Endothelial cell of umbilical vein (primary cell): ENCODE measurements at places on chromosomes 5 and 9. TPM values are rescaled to one million over a fixed set of nuclear protein-coding genes. Genes with fewer than 3 reads are reported as not detected.

Gene SLC24A2
- total RNA-seq = not detected in 2 replicates

Gene ANKRD20A1
- 2.5 and 5.2 TPM in 2 replicates for total RNA-seq

Gene DMRTA1
- total RNA-seq = 1.2 and 2.1 TPM in 2 replicates

Gene TMOD1
- total RNA-seq = 0.74 and 1.4 TPM in 2 replicates

Gene TAF11L10
- not detected in 2 replicates for total RNA-seq

DNA sequence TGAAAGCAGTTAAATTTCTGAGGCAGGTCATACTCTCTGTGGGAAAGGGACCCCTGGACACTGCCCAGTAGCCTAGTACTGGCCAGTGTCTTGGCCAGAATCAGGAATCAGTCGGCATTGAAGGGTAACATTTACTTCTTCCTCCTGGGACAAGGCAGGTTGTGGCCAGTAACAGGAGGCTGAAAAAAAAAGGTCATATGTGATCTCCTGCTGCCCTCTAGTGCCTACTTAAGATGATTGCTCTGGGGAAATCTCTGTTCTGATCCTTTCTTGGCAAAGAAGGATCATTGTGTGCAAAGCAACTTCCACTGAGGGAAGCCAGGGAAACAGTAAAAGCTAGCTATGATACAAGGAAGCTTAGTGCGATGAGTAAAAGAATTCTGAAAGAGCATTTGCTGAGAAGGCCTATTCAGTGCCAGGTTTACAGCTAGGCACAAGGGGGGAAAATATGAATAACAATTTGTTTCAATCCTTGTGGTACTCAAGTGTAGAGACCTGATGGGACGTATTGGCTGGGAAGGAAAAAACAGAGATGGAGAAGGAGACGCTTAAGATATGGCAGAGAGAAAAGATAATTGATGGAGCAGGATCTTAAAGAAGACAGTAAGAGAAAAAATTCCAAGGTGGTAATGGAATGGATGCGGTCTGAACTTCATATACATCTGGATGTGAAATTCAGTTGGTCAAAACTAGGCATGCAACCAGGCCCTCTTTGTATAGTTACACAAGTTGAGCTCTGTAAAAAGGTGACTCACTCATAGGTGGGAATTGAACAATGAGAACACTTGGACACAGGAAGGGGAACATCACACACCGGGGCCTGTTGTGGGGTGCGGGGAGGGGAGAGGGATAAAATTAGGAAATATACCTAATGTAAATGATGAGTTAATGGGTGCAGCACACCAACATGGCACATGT is 25.8 kb upstream of the TRIM32 start:
- no peak overlapping the region for H3K4me3 ChIP-seq
- DNase-seq = peak; percentile 58

- H3K27me3 ChIP-seq = no peaks in the 10 kb centered on the region
- H3K4me1 ChIP-seq = no peaks in the 10 kb centered on the region
- no peak overlapping the region for H3K4me3 ChIP-seq
- no peak for DNase-seq
- H3K36me3 ChIP-seq = no peaks in the 10 kb centered on the region
Measured at GRCh38 chr5:108046955-108047670, 334.8 kb downstream of the FBXL17 start.

DNA sequence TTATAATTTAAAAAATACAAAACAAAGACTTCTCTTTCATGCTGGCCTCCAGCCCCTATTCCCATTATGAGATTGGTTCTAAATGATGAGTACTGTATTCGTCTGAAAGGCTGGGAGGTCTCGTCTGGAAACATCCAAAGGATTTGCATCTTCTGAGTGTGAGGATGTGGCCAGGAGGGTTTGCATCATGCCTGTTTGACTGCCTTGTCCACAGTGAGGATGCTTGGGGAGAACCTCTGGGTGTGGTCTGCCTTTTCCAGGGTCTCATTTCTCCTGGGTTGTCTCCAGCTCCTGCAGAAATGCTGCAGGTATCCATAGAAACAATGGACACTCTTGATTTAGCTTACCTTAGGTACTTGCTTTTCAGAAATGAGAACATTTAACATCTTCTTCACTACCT is 26.4 kb upstream of the CXCL14 start:
- no peaks in the 10 kb centered on the region for H3K36me3 ChIP-seq
- no peak overlapping the region for H3K27ac ChIP-seq
- no peaks in the 10 kb centered on the region for H3K4me1 ChIP-seq
- no peak for DNase-seq

GRCh38 chr9:94812343-94812742 is 85.8 kb downstream of the AOPEP start:
- no peaks in the 10 kb centered on the region for H3K4me1 ChIP-seq
- no peak overlapping the region for H3K27ac ChIP-seq
- no peak overlapping the region for H3K4me3 ChIP-seq
- DNase-seq = peak; percentile 38
- no peaks in the 10 kb centered on the region for H3K27me3 ChIP-seq

DNA sequence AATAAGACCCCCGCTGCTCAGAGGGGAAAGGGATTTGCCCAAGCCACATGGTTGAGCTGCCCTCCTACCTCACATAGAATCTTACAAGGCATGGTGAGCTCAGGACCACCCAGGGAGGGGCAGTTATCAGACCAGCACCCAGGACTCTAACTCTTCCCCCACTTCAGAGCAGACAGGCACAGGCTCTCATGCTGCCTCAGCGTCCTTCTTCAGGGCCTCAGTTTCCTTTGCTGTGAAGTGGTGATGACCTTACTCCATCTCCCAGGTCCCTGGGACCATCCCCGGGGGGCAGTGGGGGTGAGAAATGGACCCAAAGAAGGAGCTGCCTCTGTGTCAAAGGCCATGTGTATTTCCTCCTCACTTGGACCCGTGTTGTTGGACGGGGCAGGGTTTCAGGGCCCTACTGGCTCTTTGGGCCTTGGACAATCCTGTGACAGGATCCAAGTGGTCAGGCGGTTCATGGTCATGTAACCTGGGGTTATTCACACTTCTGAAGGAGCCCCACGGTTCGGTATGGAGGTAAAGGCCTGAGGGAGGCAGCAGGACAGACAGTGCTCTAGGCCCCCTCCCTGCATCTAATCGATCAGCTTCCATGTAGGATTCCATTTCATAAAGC is 31.7 kb upstream of the CSF1R start:
- no peak for DNase-seq
- no peak overlapping the region for H3K27ac ChIP-seq
- H3K4me3 ChIP-seq = no peak overlapping the region
- peaks cover 6% of the 10 kb centered on the region for H3K4me1 ChIP-seq
- H3K27me3 ChIP-seq = no peaks in the 10 kb centered on the region
- H3K36me3 ChIP-seq = no peaks in the 10 kb centered on the region

DNA sequence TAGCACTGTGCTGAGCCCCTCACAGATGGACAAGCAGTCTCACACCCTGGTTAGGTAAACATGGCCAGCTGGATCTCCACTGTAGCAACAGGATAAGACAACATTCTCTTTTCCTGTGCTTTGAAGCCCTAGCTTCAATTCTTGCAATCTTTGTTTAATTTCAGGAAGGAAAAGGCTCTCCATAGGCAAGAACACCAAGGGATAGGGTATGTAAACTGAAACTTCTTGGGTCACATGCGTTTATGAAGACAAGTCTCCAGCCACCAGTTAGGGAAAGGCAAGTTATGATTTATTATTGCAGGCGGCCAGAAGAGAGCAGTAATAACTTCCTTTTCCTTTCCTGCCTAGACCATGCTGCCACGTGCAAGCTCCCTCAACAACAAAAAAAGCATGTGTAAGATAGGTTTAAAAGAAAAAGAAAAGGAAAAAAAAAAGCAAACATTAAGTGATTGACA is 50.1 kb upstream of the POU5F2 start:
- H3K27ac ChIP-seq = no peak overlapping the region
- H3K4me1 ChIP-seq = peaks cover 10% of the 10 kb centered on the region
- H3K27me3 ChIP-seq = no peaks in the 10 kb centered on the region
- H3K4me3 ChIP-seq = no peak overlapping the region
- peak; percentile 95 for DNase-seq

- H3K36me3 ChIP-seq = no peaks in the 10 kb centered on the region
- peak; percentile 91 for DNase-seq
- H3K4me3 ChIP-seq = no peak overlapping the region
- H3K27ac ChIP-seq = peak overlapping the region; percentile 97
Measured at GRCh38 chr5:109411627-109412026, 1.9 kb upstream of the PJA2 start.

- peaks cover 15% of the 10 kb centered on the region for H3K4me1 ChIP-seq
- no peak overlapping the region for H3K4me3 ChIP-seq
- H3K27ac ChIP-seq = no peak overlapping the region
- no peaks in the 10 kb centered on the region for H3K36me3 ChIP-seq
Measured at GRCh38 chr9:21856301-21857094, 54.1 kb downstream of the MTAP start.

DNA sequence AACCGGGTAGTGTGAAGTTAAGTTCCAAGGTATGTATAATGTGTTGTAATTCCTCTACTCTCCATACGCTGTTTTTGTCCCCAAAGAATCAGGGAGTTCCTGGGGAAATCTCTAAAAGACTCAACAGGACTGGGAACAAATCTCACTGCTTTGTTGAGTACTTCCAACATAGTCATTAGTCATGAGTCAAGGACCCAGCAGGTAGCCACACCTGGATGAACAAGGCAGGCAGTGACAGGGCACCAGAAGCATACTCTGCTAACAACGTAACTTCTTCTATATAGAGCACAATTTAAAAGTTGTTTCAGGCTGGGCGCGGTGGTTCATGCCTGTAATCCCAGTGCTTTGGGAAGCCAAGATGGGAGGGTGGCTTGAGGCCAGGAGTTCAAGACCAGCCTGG is 126.8 kb downstream of the SLC1A3 start:
- no peak overlapping the region for H3K27ac ChIP-seq
- no peak for DNase-seq
- no peak overlapping the region for H3K4me3 ChIP-seq

DNA sequence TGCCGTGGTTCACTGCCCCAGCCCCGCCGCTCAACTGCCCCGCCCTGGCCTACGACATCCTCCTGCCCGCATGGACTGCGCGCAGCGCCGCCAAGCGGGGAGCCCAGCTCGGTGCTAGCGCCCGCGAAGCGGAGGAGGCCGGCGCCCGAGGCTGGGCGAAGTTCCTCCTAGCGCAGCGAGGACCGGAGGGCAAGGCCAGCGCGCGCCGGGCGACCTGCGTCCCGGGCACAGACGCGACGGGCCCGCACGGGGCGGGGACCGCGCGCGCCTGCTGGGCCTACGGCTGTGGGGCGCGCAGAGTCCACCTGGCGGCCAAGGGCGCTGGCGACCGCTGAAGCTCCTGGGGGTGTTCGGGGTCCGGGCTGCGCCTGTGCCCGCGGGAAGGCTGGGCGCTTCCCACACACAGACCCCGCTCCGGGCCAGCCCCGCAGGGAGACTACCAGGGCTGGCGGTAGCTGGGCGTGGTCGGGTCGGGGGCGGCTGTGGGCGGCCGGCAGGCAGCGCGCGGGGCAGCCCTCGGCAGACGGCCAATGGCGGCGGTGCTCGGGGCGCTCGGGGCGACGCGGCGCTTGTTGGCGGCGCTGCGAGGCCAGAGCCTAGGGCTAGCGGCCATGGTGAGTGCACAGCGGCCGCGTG is at the start of gene PCBD2:
TSS of gene PCBD2 (plus strand) at position 522 of the 636 bp plus-strand sequence. CDS start at position 531, 9 bp downstream.
- no peaks in the 10 kb centered on the region for H3K27me3 ChIP-seq
- no peaks in the 10 kb centered on the region for H3K4me1 ChIP-seq
- DNase-seq = peak; percentile 90
- H3K27ac ChIP-seq = peak within 1 kb of the TSS; percentile 85
- H3K36me3 ChIP-seq = no peaks in the 10 kb centered on the region

- no peaks in the 10 kb centered on the region for H3K36me3 ChIP-seq
- H3K27me3 ChIP-seq = no peaks in the 10 kb centered on the region
- no peak overlapping the region for H3K4me3 ChIP-seq
Measured at GRCh38 chr9:138051586-138052321, 174.2 kb downstream of the CACNA1B start.

DNA sequence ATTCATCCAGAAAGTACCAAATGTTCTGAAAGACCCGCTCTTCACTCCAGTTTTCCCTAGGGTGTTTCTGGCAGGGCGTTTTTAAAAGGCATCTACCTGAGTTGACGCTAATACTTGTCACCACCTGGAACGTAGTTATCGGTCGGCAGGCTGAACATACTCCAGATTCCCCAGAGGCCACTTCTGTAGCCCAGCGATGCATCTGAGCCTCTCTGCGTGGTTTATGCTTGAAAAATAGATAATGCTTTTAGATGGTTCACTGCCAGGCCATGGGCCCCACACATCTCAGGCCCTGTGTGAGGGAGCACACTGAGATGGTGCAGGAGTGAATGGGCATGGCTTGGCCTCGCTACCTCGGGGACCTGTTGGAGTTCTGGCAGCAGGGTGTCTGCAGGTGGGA is 33.0 kb upstream of the NCS1 start:
- H3K27ac ChIP-seq = no peak overlapping the region
- H3K4me3 ChIP-seq = no peak overlapping the region
- H3K36me3 ChIP-seq = peaks cover 3% of the 10 kb centered on the region
- H3K4me1 ChIP-seq = peaks cover 18% of the 10 kb centered on the region
- DNase-seq = no peak
- H3K27me3 ChIP-seq = peaks cover 3% of the 10 kb centered on the region

DNA sequence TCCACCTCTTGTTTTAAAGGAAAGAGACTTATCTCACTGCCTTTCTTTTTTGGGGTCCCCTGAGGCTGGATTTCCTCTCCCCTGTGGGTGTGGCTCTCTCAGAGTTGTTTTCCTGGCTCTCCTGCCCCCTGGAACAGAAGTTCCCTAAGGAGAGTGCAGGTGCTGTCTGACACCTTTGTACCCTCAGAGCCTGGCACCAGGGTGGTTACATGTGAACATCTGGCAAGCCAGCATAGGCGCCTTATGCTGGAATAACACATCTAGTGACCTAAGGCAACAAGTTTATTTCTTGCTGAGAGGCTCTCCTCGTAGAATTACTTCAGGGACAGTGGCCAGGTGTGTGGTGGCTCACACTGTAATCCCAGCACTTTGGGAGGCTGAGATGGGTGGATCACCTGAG is 172.9 kb upstream of the PTCH1 start:
- H3K4me1 ChIP-seq = no peaks in the 10 kb centered on the region
- H3K4me3 ChIP-seq = no peak overlapping the region
- no peaks in the 10 kb centered on the region for H3K36me3 ChIP-seq
- H3K27me3 ChIP-seq = peaks cover 7% of the 10 kb centered on the region
- no peak overlapping the region for H3K27ac ChIP-seq
